ENCODE measurements at places on chromosomes 7 and 10.

DNA sequence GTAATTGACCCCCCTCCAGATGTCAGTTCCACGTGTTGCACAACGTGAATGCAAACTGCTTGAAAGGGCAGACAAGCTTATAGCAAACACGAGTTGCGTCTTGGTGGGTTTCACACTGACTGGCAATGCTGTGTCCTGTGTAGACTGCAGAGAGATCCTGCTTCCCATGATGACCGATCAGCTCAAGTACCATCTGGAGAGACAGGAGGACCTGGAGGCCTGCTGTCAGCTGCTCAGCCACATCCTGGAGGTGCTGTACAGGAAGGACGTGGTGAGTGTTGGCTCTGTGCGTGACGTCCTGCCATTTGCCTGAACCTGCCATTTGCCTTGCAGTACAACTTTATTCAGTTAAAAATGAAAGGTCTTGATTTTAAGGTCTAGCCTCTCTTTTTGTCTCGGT is 71.1 kb downstream of the INSYN2A start:
- no peak overlapping the region for H3K4me3 ChIP-seq
- no peaks in the 10 kb centered on the region for H3K4me1 ChIP-seq
- DNase-seq, result peak; percentile 97

- no peaks in the 10 kb centered on the region for H3K27me3 ChIP-seq
- H3K4me1 ChIP-seq, result no peaks in the 10 kb centered on the region
- no peak overlapping the region for H3K4me3 ChIP-seq
- no peaks in the 10 kb centered on the region for H3K36me3 ChIP-seq
These were observed 18.2 kb downstream of the DNAJC12 start for GRCh38 chr10:67819768-67820204.

- H3K36me3 ChIP-seq, result no peaks in the 10 kb centered on the region
- H3K4me3 ChIP-seq, result no peak overlapping the region
- H3K4me1 ChIP-seq, result no peaks in the 10 kb centered on the region
- H3K27ac ChIP-seq, result no peak overlapping the region
- H3K27me3 ChIP-seq, result no peaks in the 10 kb centered on the region
These were observed 164.6 kb upstream of the WNT16 start for GRCh38 chr7:121164247-121164646.

DNA sequence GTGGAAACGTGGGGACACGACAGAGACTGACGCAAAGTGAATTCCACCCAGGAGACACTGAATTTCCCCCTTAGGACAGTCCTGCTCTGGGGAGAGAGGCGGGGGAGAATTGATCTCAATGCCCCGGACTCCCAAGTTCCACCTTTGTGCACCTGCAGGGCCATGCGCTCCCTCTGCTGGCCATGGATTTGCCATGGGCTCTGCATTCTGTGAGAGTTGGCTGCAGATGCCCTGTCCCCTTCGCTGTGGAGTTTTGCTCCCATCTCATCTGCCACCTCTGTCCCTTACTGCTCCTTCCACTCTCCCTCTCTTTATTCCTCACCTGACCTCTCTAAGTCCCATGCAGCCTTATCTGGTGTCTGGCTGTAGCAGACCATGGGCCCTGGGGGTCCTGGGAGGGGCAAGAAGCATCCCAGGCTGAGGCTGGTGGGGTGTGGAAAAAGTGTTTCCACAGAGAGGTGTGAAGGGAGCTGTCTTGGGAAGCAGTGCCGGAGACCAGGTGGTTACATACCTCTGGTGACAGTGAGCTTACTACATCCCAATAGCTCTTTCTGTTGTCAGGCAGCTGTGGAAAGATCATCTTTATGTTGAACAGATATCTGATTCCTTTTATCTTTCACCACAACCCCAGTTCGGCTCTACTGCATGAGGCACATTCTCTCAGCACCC is 14.3 kb downstream of the GHRHR start:
- H3K27me3 ChIP-seq, result peaks cover 6% of the 10 kb centered on the region
- no peak overlapping the region for H3K27ac ChIP-seq
- DNase-seq, result peak; percentile 40

- peak; percentile 62 for DNase-seq
- H3K27me3 ChIP-seq, result no peaks in the 10 kb centered on the region
- H3K4me3 ChIP-seq, result no peak overlapping the region
- H3K27ac ChIP-seq, result no peak overlapping the region
- H3K4me1 ChIP-seq, result no peaks in the 10 kb centered on the region
These were observed 233.1 kb upstream of the KLF6 start for GRCh38 chr10:4018054-4018511.

- H3K27me3 ChIP-seq, result no peaks in the 10 kb centered on the region
- no peak overlapping the region for H3K27ac ChIP-seq
- H3K4me1 ChIP-seq, result no peaks in the 10 kb centered on the region
- no peak for DNase-seq
- no peaks in the 10 kb centered on the region for H3K36me3 ChIP-seq
- no peak overlapping the region for H3K4me3 ChIP-seq
These were observed 169.1 kb downstream of the LRRN3 start for GRCh38 chr7:111259991-111260390.

- no peak for DNase-seq
- no peak overlapping the region for H3K27ac ChIP-seq
- H3K27me3 ChIP-seq, result no peaks in the 10 kb centered on the region
- H3K36me3 ChIP-seq, result no peaks in the 10 kb centered on the region
- H3K4me1 ChIP-seq, result no peaks in the 10 kb centered on the region
- H3K4me3 ChIP-seq, result no peak overlapping the region
These were observed 516.7 kb upstream of the CELF2 start for GRCh38 chr10:10500937-10501336.

DNA sequence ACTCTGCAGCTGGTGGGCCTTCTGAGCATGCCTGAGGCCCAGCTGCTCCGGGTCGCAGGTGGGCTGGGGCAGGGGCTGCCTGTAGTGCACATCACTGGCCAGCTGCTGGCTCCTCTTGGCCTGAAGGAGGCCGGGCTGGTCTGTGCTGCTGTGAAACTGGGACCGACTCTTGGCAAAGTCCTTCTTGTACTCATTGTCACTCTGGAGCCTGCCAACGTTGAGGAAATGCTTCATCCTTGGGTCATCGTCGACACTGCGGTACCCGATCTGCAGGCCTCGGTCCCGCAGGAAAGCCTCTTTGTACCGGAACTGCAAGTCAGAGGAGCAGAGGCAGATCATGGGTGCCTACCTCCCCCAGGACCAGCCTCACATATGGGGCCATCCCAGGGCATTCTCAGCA is 37.7 kb downstream of the HABP2 start:
- H3K27ac ChIP-seq, result no peak overlapping the region
- no peaks in the 10 kb centered on the region for H3K27me3 ChIP-seq
- no peaks in the 10 kb centered on the region for H3K36me3 ChIP-seq
- H3K4me1 ChIP-seq, result no peaks in the 10 kb centered on the region

DNA sequence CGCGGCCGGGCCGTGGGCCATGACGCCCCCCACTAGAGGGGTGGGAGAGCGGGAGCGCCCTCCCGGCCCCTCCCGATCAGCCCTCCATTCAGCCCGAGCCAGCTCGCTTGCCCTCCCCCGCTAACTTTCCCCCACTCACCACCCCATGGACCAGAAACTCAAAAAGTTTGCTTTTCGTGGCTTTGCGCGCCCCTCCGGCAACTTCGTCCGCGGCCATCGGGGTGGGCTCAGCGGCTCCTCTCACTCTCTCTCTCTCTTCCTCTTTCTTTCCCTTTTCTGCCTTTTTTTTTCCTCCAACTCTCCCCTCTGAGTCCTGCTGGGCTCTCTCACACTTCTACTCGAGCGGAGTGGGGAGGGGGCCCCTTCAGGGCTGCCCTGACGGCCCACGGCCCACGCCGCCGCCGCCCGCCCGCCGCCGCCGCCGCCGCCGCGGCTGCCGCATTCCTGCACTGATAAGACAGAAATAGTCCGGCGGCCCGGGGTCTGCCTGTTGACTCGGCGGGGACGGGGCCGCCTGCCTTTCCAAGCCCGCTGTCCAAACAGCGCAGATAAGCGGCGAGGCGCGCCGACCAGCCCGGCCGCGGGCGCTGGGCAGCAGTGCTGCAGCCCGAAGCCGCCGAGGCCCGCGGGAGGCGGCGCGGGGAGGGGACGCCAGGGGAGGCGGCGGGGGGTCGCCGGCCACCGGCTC is at the start of gene SMARCD3:
Gene SMARCD3 (minus strand): TSS at position 349 of the 688 bp plus-strand sequence. CDS start 132 bp downstream, at position 217.
- H3K4me1 ChIP-seq, result peaks cover 57% of the 10 kb centered on the region
- no peak within 1 kb of the TSS for H3K27ac ChIP-seq
- H3K36me3 ChIP-seq, result no peaks in the 10 kb centered on the region
- H3K4me3 ChIP-seq, result peak within 1 kb of the TSS; percentile 58
- peaks cover 84% of the 10 kb centered on the region for H3K27me3 ChIP-seq
- peak; percentile 44 for DNase-seq

DNA sequence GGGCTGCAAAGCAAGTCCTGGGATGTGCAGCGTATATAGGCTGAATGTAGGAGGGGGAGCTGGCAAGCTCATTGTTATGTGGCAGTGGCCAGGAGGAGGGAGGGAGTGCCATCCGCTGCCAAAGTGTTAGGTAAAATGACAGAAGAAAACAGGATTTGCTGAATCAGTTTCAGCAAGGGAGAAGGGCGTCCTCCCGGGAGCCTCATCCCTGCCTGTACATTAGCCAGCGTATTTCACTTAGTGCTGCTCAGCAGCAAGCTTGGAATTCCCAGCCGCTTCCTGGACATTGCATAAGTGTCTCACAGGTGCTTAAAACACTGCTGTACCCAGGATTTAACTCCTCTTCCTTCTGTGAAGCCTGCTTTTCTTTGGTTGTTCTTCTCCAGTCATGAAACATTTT is 2.5 kb downstream of the NIPSNAP2 start:
- no peak overlapping the region for H3K4me3 ChIP-seq
- peaks cover 3% of the 10 kb centered on the region for H3K36me3 ChIP-seq
- DNase-seq, result no peak
- no peak overlapping the region for H3K27ac ChIP-seq
- no peaks in the 10 kb centered on the region for H3K4me1 ChIP-seq

DNA sequence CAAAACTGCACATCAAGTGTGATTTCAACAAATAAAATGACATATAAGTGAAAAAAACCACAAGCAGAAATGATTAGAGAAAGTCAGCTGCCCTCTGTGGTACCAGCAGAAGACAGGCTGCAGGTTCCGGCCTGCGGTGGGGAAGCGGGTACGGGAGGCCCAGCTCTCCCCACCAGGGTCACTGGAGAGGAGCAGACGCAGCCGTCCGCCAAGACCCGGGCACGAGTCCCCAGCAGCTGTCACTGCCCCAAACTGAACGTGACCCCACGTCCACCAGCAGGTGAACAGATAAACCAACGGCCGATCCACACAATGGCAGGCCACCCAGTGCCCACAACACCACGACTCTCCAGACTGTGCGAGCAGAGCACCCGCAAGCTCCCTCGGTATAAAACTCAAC is 16.1 kb upstream of the MICALL2 start:
- H3K27ac ChIP-seq, result no peak overlapping the region
- H3K27me3 ChIP-seq, result no peaks in the 10 kb centered on the region
- no peak for DNase-seq
- H3K36me3 ChIP-seq, result peaks cover 27% of the 10 kb centered on the region
- peaks cover 6% of the 10 kb centered on the region for H3K4me1 ChIP-seq
- H3K4me3 ChIP-seq, result no peak overlapping the region

GRCh38 chr7:7742223-7742622 is 23.8 kb upstream of the RPA3 start:
- no peak for DNase-seq
- no peak overlapping the region for H3K27ac ChIP-seq
- H3K27me3 ChIP-seq, result no peaks in the 10 kb centered on the region
- H3K36me3 ChIP-seq, result no peaks in the 10 kb centered on the region
- H3K4me1 ChIP-seq, result no peaks in the 10 kb centered on the region

- peaks cover 16% of the 10 kb centered on the region for H3K36me3 ChIP-seq
- no peak for DNase-seq
- no peak overlapping the region for H3K27ac ChIP-seq
- no peaks in the 10 kb centered on the region for H3K4me1 ChIP-seq
- no peak overlapping the region for H3K4me3 ChIP-seq
These were observed 16.4 kb downstream of the RGS10 start for GRCh38 chr10:119526149-119526548.

- no peaks in the 10 kb centered on the region for H3K36me3 ChIP-seq
- H3K27me3 ChIP-seq, result no peaks in the 10 kb centered on the region
- no peak for DNase-seq
These were observed at the start of gene PON1 for GRCh38 chr7:95324431-95324830. PON1 (minus strand) TSS chr7:95324532; CDS start chr7:95324475, 57 bp downstream.

GRCh38 chr10:119478811-119479341 is 63.6 kb downstream of the RGS10 start:
- no peak overlapping the region for H3K27ac ChIP-seq
- DNase-seq, result no peak
- no peaks in the 10 kb centered on the region for H3K36me3 ChIP-seq

GRCh38 chr7:108404509-108405420 is 51.5 kb downstream of the NRCAM start:
- no peaks in the 10 kb centered on the region for H3K4me1 ChIP-seq
- no peak overlapping the region for H3K27ac ChIP-seq
- H3K4me3 ChIP-seq, result no peak overlapping the region

DNA sequence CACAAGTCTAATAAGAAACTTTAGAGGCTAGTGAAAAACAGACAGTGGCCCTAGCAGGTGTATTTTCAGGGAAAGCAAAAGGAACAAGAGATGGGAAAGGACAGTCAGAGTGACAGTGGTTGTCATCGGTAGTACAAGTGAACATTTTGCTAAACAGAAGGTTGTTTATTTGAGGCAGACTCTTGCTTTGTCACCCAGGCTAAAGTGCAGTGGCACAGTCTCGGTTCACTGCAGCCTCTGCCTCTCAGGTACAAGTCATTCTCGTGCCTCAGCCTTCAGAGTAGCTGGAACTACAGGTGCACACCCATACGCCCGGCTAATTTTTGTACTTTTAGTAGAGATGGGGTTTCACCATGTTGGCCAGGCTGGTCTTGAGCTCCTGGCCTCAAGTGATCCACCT is 195.8 kb downstream of the RELN start:
- H3K27me3 ChIP-seq, result no peaks in the 10 kb centered on the region
- H3K36me3 ChIP-seq, result no peaks in the 10 kb centered on the region
- no peaks in the 10 kb centered on the region for H3K4me1 ChIP-seq

Data from common myeloid progenitor, CD34-positive (primary cell).